Left renal cortex interstitium (tissue), 4 donors: ENCODE measurements at places on chromosomes 13 and 19. TPM values are rescaled to one million over a fixed set of nuclear protein-coding genes. Genes with fewer than 3 reads are reported as not detected.

DNA sequence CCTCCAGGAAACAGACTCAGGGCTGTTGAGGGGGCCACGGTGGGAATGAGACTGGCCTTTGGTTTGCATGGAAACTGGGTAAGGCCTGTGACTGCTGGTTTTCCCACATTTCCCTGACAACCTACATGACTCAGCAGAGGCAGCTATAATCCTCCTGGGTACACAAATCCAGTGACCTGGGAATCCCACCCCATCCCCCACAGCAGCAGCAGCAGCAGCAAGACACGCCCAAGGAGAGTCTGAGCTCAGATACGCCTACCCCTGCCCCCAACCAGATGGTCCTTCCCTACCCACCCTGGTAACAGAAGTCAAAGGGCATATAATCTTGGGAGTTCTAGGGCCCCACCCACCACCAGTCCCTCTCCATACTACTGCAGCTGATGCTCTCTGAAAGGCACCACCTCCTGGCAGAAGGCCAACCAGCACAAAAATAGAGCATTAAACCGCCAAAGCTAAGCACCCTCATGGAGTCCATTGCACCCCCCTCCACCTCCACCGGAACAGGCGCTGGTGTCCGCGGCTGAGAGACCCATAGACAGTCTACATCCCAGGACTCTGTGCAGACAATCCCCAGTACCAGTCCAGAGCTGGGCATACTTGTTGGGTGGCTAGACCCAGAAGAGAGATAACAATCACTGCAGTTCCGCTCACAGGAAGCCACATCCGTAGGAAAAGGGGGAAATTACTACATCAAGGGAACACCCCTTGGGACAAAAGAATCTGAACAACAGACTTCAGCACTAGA, 237.2 kb upstream of the SPRY2 start:
- DNase-seq: no peak

Gene POU2F2
- 0.92 TPM for polyA plus RNA-seq

Gene KLC3
- 2.5 TPM for polyA plus RNA-seq

DNA sequence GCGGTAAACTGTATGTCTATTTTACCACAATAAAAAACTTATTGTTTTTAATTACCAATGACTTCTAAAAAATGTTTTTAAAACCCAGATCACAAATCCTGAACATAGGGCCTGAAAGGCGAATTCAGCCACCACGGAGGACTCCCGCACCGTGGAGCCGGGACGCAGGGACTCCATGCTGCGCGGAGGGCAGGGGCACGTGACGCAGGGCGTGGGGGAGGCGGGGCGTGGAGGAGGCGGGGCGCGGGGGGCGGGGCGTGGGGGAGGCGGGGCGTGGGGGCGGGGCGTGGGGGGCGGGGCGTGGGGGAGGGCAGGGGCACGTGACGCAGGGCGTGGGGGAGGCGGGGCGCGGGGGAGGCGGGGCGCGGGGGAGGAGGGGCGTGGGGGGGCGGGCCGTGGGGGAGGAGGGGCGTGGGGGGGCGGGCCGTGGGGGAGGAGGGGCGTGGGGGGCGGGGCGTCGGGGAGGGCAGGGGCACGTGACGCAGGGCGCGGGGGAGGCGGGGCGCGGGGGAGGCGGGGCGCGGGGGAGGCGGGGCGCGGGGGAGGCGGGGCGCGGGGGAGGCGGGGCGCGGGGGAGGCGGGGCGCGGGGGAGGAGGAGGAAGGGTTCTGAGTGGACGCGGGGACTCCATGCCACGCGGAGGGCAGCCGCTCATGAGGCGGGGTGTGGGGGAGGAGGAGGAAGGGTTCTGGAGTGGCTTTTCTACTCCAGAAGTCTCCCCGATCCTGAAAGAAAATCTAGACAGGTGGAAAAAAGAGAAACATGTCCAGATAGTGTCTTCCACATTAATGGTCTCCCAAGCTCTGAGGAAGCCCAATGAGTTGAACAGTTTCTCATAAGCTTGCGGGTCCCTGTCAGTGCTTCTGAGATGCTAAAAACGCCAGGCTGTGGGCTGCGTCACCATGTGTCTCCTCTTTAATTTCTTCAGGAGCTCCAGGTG, 4.4 kb upstream of the PROZ start:
- DNase-seq: no peak

Gene FCER2
- 0.31 TPM for polyA plus RNA-seq

Gene EBI3
- polyA plus RNA-seq: 0.47 TPM

DNA sequence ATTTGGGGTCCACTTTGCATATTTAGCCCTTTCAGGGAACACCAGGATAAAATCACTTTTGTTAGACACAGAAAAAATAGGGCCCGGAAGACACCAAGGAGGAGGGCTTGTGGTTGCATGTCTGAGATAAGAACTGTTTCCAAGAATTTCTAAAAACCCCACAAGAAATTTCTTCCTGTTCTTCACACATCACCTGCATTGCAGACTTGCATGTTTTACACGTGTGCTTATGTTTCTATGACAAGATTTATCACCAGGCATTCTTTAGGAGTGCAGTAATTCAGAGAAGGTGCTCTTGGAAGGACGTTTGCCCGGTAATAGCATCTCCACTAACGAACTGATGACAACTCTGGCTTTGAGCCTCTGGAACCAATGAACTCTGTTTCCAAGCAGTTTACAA, 7.1 kb upstream of the ACTL9 start:
- no peak for DNase-seq

DNA sequence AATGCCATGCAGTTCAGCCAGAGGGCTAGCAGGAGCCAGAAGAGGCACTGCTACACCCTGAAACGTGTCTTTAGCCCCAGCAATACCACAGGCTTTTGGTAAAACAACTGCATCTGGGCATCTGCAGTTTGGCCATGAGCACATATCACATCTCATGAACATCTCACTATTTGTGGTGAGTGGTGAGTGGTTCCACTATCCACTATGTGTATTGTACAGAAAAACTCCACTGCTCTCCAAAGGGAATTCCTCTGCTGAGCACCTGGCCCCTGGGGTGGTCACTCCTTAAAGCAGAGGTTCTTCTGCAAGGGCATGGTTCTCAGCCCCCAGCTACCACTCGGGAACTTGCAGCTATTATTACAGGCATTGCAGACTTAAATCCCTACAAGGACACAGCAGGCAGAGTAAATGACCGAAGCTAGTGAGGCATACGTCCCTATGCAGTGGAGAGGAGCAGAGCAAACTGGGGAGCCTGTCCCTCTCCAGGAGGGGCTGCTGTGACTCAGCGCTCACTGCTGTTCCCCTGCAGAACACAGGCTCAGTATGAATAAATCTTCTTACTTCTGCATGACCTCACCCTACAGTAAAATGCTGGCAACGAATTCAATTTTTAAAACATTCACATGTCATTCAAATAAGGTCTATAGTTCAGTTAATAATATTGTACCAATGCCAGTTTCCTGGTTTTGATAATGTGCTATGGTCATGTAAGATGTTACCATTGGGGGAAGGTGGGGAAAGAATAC, 332.4 kb upstream of the ZNF507 start:
- no peak for DNase-seq

DNA sequence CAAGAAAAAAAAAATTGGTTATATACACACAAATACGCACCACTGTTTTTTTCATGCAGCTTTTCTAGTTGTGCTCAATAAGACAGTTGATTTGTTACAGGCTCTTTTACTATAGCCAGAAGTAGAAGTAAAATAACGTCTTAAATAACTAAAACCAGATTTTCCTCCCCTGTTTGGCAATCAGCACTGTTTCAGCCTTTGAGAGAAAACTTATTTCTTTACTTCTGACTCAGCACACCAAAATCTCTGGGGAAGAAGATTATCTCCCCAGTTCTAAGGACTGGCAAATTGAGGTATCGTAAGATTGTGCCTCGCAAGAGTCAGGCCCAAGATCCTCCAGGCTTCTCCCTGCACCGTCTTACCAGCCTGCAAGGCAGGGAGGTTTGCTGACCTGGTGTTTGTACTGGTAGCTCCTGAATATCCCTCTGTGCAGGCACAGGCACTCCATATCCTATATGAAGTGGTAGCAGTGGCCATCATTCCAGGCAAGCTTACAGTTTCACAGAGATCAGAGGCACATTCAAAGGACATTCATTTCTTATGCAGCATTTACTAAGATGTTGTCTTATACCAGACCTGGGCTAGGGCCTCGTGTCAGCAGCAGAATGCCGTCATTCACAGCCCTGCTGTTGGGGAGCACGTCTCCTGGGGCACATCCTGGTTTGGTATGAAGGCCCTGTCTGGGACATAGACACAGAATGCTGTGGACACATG, 268.2 kb downstream of the ZNF536 start:
- DNase-seq: no peak

GRCh38 chr13:52162279-52163101, 3.1 kb upstream of the NEK3 start:
- no peak for DNase-seq

Gene RYR1
- polyA plus RNA-seq: 7.2 TPM

Gene GPALPP1
- polyA plus RNA-seq: 53.6 TPM

GRCh38 chr13:107680115-107680514, 535.2 kb downstream of the LIG4 start:
- DNase-seq: no peak

DNA sequence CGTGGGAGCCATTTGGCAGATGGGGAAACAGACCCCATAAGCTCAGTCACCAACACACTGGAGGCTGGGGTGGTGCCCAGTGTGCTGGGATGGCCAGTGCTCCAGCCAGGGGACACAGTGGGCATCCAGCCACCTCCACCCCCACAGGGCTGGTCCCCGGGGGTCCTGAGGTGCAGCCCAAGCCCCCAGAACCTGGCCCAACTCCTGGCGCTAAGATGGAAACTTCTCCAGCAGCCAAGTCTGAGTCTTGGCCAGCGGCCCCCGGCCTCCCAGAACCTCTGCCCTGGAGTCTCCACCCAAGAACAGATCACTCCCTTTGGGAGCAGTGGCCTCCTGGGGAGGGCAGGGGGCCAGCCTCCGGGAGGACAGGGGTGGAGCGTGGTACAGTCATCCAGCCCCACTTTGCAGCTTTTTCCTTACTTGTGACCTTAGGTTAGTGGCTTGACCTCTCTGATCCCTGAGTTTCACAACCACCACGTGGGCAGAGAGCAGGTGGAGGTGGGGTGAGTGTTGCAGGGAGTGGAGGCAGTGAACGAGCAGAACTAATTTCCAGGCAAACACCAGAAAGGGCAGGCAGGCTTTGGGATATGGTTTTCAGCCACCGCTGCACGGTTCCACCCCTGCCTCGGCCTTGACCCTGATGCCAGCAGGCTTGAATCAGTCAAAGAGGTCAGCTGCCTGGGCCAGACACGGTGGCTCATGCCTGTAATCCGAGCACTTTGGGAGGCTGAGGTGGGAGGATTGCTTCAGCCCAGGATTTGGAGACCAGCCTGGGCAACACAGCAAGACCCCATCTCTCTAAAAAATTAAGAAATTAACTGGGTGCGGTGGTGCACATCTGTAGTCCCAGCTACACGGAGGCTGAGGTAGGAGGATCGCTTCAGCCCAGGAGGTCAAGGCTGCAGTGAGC, 4.3 kb upstream of the NRTN start:
- DNase-seq: no peak

GRCh38 chr19:28838909-28839308, 374.0 kb downstream of the UQCRFS1 start:
- DNase-seq: no peak

- no peak for DNase-seq
Measured at GRCh38 chr13:63044589-63045313, 1629.1 kb upstream of the PCDH20 start.

DNA sequence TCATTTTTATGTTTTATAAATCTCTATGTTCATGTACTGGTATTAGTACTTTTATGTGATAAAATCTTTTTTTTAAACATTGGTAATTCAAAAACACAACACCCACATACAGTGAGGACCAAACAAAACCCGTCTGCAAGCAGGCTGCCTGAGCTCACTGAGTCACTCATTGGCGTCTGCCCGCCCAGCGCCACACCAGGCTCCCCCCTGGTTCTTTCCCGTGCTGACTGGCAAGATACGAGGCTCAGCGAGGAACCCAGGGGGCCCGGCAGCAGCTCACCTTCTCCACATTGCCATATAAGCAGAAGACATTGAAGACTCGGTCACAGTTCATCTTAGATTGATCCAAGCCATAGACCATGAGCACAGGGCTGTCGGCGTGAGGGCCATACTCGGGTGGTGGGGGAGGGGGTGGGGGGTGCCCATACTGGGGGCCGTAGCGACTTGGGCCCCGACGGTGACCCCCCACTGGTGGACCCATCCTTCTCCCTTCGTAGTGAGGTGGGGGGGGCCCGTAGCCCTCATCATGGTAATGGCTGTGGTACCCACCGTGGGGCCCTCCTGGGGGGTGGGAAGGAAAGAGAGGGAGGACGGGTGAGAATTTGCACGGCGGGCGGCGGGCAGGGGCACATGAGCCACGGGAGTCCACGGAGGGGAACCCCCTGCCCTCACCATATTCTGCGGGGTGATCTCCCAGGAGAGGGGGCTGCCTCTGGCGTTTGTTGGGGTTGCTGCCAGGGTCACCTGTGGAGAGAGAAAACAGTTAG, 8.4 kb upstream of the ECH1 start:
- no peak for DNase-seq

Gene KLK11
- 0.30 TPM for polyA plus RNA-seq

DNA sequence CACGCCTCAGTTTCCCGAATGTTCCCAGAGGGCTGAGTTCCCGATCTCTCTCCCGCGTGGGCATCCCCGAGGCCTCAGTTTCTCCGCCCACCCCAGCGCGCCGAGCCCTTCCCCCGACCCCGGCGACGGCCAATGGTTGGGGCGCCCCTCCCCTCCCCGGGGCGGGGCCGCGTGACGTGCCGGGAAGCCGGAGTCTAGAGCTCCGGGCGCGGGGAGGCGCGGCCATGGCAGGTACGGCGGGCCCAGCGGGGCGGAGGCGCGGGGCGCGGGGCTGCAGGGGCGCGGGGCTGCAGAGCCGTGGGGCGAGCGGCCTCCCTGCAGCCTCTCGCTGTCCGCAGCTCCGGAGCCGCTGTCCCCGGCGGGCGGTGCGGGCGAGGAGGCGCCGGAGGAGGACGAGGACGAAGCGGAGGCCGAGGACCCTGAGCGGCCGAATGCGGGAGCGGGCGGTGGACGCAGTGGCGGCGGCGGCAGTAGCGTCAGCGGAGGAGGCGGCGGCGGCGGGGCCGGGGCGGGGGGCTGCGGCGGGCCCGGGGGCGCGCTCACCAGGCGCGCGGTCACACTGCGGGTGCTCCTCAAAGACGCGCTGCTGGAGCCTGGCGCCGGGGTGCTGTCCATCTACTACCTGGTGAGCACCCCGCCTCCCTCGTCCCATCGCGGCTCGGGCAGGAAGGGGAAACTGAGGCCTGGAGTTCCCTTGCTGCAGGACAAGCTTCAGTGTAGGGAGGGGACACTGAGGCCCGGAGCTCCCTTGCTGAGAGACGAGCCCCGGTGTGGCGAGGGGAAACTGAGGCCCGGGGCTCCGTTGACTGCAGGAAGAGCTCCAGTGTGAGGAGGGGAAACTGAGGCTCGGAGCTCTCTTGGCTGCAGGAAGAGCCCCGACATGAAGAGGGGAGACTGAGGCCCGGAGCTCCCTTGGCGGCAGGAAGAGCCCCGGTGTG, at the start of gene MPND:
TSS of gene MPND (plus strand) at position 193 of the 938 bp plus-strand sequence. CDS start at position 225, 32 bp downstream.
- peak; percentile 82 for DNase-seq

Gene PPP1R37
- polyA plus RNA-seq: 19.4 TPM

Gene PCDH17
- polyA plus RNA-seq: 15.7 TPM

Gene PDE4A
- polyA plus RNA-seq: 2.3 TPM
